MCF 10A (cell line): ENCODE measurements at places on chromosomes 13 and 19. TPM values are rescaled to one million over a fixed set of nuclear protein-coding genes. Genes with fewer than 3 reads are reported as not detected.

- no peak for DNase-seq
- no peaks in the 10 kb centered on the region for H3K27me3 ChIP-seq
- peaks cover 9% of the 10 kb centered on the region for H3K36me3 ChIP-seq
- no peaks in the 10 kb centered on the region for H3K4me1 ChIP-seq
Observed at GRCh38 chr19:34503531-34504272, 22.1 kb downstream of the WTIP start.

DNA sequence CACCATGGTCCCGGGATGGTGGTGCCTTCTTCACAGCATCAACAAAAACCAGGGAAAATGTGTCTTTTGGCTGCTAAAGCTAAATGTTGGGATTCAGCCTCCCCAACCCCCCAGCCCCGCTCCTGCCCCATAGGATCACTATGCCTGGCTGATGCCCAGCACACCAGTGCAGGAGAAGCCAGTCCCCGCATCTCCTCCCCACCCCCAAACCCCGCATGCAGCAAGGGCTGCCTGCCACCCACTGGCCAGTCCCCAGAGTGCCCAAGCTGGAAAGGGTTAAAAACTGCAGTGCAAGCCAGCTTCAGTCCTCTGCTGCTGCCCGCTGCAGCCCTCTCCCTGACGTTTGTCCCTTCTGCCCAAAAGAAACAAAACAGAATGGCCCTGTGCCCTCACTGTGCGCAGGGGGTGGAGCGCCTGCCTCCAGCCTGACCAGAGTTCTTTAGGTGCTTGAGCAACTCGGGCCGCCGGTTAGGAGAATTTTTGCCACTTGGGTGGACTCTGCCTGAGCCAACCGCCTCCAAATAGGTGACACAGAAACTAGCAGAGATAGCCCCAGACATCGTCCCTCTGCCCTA is 3.7 kb downstream of the CALM3 start:
- H3K4me1 ChIP-seq, result peaks cover 4% of the 10 kb centered on the region
- H3K36me3 ChIP-seq, result peaks cover 56% of the 10 kb centered on the region
- H3K27ac ChIP-seq, result no peak overlapping the region
- H3K4me3 ChIP-seq, result no peak overlapping the region
- H3K27me3 ChIP-seq, result no peaks in the 10 kb centered on the region
- no peak for DNase-seq

DNA sequence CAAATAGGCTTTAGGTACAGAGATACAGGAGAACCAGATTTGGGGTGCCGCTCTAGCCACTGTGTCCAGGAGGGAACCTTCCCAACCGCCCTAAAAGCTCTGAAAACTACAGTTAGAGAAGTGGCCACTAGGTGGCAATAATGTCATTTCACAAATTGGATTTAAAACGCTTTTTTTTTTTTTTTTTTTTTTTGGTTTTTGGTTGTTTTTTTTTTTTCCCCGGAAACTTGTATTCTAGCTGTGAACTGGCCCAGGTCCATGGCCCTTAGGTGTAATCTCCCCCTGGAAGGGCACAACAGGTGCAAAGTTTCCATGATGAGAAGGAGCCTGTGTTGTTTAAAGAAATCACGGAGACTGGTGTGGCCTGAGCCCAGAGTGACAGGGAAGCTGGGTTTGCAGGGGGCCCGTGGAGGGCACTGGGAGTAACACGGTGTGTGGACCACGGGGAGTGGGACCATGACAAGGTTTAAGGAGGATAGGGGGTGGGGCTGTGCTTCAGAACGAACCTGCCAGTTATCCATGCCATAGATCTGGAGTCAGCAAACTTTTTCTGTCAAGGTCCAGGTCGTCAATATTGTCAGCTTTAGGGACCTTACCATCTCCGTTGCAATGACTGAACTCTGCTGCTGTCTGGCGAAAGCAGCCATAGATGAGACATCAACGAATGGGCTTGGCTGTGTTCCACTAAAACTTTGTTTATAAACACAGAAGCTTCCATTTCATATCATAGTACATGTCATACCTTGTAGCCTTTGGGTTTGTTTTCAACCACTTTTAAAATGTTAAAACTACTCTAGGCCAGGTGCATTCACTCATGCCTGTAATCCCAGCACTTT is 10.1 kb downstream of the OR1I1 start:
- H3K36me3 ChIP-seq, result no peaks in the 10 kb centered on the region
- peaks cover 14% of the 10 kb centered on the region for H3K27me3 ChIP-seq
- H3K27ac ChIP-seq, result no peak overlapping the region
- no peaks in the 10 kb centered on the region for H3K4me1 ChIP-seq
- peak; percentile 74 for DNase-seq

- no peaks in the 10 kb centered on the region for H3K27me3 ChIP-seq
- H3K4me1 ChIP-seq, result peaks cover 27% of the 10 kb centered on the region
- DNase-seq, result no peak
Observed at GRCh38 chr19:14528419-14529253, 758 bp upstream of the TECR start.

- H3K36me3 ChIP-seq, result no peaks in the 10 kb centered on the region
- H3K4me3 ChIP-seq, result no peak overlapping the region
- peaks cover 7% of the 10 kb centered on the region for H3K4me1 ChIP-seq
- no peaks in the 10 kb centered on the region for H3K27me3 ChIP-seq
- no peak for DNase-seq
- no peak overlapping the region for H3K27ac ChIP-seq
Observed at GRCh38 chr13:109720758-109721184, 65.6 kb downstream of the IRS2 start.

DNA sequence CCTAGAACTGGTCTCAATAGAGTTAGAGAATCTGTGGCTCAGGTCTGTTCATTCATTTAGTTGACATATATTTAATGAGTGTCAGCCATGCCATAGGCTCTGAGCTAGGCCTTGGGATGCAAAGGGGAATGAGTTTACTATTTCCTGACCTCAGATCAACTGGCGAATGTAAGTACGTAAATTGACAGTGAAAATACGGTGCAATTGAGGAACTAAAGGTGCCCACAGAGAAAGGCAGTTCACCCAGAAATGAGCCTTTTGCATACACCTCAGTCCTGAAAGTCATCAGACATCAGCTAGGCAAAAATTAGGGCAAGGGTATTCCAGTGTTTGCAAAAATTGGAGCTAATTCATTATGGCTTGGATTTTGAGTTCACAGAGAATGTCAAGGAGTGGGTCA is 20.6 kb upstream of the UPF3A start:
- no peaks in the 10 kb centered on the region for H3K27me3 ChIP-seq
- peaks cover 90% of the 10 kb centered on the region for H3K36me3 ChIP-seq
- no peak overlapping the region for H3K4me3 ChIP-seq
- no peak for DNase-seq

DNA sequence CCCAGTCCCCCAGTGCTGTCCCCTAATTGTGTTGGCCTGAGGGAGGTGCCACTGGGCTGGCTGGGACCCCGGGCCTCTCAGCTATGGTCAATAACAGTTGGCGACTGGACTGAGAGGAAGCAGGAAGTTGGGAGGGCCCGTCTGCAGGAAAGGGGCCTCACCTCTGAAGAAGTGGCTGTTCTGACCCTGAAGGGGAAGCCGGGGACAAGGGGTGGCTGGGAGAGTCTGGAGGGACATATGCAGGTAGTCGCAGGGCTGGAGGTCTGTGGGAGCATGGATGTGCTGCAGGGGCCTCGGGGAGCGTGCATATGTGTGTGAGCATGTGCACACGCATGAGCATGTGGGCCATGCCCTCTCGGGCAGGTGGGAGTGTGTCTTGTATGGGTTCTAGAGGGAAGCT is 5.9 kb downstream of the PKN1 start:
- H3K27me3 ChIP-seq, result no peaks in the 10 kb centered on the region
- no peak overlapping the region for H3K27ac ChIP-seq
- H3K36me3 ChIP-seq, result peaks cover 38% of the 10 kb centered on the region
- no peak for DNase-seq
- no peak overlapping the region for H3K4me3 ChIP-seq

CYP4F2 gene
- 0.14 and 0.59 TPM in 2 replicates for total RNA-seq

TTC9B gene
- not detected in 2 replicates for total RNA-seq

SULT2B1 gene
- not detected in 2 replicates for total RNA-seq

ERICH6B gene
- not detected in 2 replicates for total RNA-seq

ELSPBP1 gene
- not detected in 2 replicates for total RNA-seq

NLRP9 gene
- not detected in 2 replicates for total RNA-seq

MAP4K1 gene
- 0.56 and 1.9 TPM in 2 replicates for total RNA-seq
